Fibroblast of skin of abdomen (primary cell): ENCODE measurements at places on chromosomes 4 and X.

- no peak for DNase-seq
Observed at GRCh38 chrX:110012818-110013485, 10.0 kb downstream of the TMEM164 start.

DNA sequence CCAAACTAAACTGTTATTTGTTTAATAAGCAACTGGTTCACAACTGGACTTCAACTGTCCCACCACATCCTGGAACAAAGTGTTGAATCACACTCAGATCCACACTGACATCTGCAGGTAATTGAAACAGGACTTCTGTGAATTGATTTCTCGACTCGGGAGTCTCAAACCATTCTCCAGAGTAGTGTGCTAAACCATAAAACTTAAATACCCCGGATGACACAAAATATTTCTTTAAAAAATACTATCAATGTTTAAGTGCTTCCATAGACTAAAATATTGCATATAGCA, 95.4 kb upstream of the PLAC1 start:
- DNase-seq, result peak; percentile 79

DNA sequence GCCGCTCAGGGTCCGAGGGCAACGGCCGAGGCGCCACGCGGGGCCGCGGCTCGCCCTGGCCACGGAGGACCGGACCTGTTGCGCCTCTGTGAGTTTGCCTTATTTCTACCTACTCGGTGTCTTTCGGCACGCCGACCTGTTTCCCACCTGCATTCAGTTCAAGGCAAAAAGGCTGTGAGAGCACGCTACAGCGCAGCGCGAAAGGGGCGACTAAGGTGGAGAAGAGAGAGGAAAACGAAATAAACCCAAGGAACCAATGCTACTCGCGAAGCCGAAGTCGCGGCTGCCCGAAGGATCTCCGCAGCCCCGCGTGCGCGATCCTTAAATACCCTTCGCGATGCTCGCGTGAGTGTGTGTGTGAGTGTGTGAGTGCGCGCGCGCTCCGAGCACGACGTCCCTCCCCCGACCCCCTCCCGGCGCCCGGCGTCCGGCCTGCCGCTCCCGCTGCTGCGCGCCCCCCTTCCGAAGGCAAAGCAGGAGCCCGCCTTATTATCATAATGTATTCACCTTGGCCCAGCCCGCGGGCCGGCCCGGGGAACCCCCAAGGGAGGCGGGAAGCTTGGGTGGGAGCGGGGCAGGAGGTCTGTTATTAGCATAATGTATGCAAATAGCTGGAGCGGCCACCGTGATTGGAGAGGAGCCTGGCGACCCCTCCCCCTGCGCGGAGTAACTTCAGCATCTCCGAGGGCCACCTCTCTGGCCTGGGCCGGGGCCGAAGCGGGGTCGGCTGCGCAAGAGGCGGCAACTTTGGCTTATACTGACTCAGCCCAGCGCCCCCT, at the start of gene COL25A1:
Gene COL25A1, minus strand, starts transcription at position 298 of the 779 bp plus-strand sequence.
- peak; percentile 71 for DNase-seq

DNA sequence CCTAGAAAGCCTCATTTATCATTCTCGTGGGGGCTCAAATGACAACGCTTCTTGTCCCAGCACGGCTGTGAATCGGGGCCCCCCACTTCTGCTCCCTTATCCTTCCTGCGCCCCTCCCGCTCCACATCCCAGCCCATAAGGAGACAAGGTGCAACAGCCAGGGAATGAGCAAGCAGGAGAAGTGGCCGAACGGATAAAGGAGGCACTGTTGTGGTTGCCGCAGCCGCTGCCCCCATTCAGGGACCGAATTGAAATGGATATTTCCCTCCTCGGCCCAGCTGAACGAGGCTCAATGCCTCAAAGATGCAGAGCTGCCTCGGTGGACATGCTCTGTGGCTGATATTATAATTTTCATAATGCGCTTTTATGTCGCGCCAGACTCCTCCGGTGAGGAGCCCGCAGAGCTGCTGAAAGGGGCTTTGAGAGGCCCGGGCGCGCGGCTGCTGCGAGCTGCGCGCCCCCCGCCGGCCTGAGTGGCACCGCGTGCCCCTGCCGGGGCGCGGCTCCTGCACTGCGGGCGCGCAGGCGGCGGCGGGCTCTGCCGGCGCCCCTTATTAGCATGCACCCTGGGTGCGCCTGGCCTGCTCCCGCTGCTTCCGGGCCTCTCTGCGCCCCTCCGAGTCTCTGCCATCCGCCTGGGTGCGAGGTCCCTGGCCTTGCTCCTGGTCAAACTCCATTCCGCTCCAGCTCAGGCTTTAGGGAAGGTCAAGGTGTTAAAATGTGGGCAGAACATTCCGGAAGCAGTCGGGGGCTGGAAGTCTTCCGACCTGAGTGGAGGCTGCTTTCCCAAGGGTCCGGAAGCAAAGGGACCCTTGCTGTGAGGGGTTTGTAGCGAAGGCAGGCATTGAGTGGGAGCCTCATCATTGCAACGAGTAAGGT, 68.2 kb upstream of the TMEM33 start:
- DNase-seq, result no peak

DNA sequence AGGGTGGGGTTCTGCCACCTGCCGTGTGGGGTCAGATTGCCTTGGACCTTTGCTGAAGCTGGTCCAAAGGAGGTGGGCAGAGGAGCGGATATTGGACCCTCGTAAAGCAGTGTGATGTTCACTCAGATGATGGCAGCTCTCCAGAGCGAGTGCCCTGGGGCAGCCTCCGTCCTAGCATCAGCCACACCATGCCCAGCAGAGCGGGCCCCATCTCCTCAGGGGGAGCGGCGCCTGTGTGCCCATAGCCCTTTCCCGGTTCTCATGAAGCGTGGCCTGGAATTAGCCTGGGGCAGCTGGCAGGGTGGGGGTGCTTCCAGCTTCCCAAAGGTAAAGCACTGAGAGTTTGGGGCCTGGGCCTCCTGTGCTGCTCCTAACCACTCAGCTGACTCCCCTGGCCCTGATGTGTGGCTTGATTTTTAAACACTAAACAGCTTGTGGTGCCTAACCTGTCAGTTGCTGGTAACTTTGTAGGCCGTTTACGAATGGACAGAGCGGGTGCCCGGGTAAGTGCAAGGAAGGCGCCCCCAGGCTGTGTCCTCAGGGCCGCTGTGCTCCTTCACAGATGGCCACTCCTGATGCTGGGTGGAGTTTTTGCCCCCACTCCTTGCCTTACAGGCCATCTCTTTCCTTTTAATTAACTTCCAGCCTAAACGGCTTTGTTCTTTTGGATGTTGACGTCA, 36.0 kb downstream of the NOP14 start:
- DNase-seq, result no peak

DNA sequence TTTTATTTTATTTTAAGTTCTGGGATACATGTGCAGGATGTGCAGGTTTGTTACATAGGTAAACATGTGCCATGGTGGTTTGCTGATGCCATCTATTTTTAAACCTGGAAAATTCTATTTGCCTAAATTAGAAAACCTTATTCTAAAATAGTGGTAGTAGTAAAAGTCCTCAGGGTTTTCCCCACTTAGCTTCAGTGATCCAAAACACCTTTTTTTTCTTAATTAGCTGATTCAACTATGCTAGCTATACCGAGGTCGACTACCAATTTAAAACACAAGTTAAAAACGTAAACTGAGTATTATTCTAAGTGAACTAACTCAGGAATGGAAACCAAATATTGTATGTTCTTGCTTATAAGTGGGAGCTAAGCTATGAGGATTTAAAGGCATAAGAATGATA, 70.0 kb upstream of the IL13RA1 start:
- no peak for DNase-seq

GRCh38 chr4:139802931-139803330, 137.3 kb downstream of the MGST2 start:
- no peak for DNase-seq

GRCh38 chr4:113641025-113641431, 120.5 kb downstream of the CAMK2D start:
- no peak for DNase-seq

- DNase-seq, result peak; percentile 56
Observed at GRCh38 chrX:118603981-118604380, 108.4 kb downstream of the DOCK11 start.

DNA sequence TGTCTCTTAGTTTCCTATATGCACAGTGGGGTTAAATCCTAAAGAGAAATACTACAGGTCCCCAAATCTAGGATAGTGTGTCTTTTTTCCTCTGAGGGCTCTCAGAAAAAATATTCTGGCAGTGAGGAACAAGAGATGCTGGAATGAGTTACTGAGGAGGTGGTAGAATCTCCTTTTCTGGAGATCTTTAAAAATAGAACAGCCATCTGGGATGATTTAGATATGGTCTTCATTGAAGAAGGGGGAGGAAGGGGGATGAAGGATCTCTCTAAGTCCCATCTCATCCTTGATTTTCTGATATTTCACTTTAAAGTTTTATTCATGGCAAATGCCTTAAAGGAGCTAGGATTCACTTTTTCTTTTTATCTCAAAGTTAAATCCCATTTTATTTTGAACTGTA, 235.0 kb downstream of the MAML3 start:
- DNase-seq, result peak; percentile 73

DNA sequence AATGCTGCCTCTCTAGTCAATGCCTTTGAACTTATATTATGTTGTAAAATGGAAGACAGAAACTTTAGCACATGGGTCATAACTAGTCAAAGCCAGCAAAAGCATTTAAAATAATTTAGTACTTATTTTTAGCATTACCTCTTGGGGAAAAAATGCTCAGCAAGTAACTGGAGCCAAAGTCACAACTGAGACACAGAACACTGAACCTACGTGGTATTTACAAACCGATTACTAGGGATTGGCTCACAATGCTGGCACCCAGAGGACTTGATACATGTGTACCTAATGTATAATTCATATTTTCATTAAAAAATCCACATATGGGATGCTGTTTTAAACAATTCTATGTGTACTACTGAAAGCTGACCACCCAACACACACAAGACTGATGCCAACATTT, 38.4 kb downstream of the PHKA2 start:
- no peak for DNase-seq

GRCh38 chrX:72306851-72307645, 1.3 kb upstream of the CITED1 start:
- DNase-seq, result peak; percentile 46
